ENCODE measurements at places on chromosomes 16 and 17.

GRCh38 chr17:12605222-12605621, 60.5 kb upstream of the MYOCD start:
- DNase-seq = no peak

- DNase-seq = no peak
Measured at GRCh38 chr17:72599891-72600290, 479.1 kb downstream of the SOX9 start.

GRCh38 chr17:47934856-47935255, 6.5 kb upstream of the PNPO start:
- no peak for DNase-seq

DNA sequence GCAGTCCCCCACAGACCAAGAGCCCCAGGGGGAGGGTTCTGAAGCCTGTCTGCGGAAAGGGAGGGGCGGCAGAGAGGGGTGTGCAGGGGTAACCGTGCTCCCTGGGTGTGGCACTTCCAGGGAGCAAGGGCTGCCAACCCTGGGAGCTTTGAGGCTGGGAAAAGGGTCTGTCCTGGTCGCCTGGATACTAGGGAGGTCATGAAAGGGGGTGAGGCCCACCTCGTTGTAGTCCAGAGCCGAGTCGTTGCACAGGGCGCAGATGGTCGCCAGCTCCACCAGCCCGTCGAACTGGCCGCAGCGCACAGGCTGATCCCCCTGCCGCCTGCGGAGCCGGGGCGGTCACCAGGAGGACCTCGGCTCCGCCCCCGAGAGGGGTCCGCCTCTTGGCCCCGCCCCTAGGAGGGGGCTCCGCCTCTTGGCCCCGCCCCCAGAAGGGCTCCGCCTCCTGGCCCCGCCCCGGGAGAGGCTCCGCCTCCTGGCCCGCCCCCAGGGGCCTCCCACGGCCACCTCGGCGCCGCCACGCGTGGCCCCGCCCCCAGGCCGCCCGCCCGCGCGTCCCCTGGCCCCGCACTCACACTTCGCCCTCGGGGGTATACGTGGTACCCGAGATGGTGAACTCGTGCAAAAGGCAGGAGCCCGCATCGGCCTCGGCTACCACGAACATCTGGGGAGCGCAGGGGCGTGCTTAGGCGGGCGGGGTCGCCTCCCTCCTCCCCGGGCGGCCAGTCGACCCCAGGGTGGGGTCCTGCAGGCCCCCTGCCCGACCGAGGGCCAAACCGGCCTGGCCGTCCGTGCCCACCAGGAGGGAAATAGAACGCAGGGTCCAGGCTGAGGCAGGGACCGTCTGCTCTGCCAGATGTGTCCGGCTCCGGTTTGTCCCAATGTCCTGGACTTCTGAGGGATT, 19.5 kb downstream of the ATP2A3 start:
- DNase-seq = no peak

- no peak for DNase-seq
Measured at GRCh38 chr16:10951026-10951425, 6.7 kb downstream of the CLEC16A start.

DNA sequence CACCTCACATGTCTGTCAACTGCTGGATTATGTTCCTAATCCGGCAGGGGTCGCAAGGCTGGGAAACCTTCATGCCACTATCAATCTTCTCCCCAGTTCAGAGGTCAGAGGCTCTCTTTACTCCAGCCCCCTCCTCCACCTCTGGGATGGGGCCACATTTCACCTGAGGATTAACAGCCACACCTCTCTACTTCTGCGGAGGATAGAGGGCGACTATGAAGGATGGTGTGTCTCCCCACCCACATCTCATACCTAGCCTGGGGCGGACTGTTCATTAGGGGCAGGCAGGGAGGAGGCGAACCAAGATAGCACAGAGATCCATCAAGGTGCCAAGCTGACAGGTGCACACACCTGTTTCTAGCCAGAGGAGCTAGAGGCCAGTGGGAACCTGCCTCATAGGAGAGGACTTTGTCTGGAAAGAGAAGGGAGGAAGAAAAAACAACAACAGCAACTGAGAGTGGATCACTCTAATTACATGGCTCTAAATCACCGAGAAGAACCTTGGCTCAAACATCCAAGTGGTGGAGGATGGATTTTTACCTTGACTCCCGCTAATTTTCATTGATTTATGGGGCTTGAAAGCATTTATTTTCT, 41.9 kb upstream of the SKAP1 start:
- DNase-seq = no peak

DNA sequence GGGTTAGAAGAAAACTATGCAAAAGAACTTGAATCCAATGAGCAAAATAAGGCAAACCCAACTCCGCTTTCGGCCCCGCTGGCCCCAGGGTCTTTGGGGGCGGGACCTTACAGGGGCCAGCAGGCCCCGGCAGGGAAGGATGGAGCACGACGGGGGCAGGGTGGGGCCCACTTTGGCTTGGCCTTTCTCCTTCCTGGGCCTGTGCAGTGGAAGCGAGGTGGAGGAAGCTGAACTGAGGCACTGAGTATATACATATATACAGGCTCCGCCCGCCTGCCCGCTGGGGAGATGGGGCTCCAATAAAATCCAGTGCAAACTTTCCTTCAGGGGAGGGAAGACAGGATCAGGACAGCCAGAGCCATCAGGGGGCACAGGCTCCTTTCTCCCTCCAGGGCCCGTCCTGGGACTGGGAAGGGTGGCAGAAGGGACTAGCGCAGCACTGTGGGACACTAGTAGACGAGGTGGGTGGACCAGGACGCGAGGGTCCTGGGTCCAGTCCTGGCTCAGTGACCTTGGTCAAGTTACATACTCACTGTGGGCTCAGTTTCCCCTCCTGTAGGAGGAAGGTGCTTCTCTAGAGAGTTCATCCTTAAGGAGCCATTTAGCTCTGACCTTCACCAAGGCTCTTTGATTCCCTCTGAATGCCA, 20.9 kb upstream of the MPO start:
- DNase-seq = no peak

DNA sequence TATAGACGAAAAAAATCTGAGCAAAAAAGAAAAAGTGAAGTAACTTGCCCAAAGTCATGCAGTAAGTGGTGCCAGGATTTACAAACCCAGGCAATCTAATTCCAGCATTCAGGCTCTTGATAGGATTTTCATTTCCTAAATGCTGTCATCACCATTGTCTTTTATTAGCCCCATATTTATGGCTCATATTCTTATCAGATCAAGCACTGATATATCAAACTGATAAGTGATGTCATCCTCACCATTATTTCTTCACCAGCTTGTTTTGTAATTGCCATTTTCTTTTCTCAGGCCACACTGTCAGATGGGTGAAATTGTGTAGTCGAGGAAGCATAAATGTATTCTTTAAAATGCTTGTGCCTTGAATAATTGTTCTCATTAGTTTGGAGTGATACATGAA, 1.3 kb downstream of the RAD51C start:
- no peak for DNase-seq

- no peak for DNase-seq
Measured at GRCh38 chr16:14476183-14476582, 153.9 kb downstream of the PARN start.

DNA sequence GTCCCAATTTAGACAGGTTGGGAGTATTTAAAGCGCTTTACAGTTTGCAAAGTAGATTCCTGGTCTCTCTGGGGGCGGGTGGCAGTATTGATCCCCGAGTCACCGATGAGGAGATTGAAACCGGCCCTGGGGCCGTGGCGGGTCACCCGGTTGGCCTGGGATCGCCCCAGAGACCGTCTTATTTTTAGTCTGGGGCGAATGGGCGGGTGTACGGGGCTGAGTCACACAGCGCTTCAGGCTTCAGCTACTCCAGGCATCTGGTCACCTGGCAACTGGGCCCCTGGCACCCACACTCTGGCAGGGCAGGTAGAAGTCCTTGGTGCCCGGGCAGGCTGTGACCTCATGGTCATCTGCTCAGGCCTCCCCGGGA, 669 bp downstream of the MIEF2 start:
- DNase-seq = no peak
